ENCODE measurements at places on chromosomes 5 and 9.
A peak's percentile ranks its signal among the peaks of the same experiment; 100 is the strongest.

DNA sequence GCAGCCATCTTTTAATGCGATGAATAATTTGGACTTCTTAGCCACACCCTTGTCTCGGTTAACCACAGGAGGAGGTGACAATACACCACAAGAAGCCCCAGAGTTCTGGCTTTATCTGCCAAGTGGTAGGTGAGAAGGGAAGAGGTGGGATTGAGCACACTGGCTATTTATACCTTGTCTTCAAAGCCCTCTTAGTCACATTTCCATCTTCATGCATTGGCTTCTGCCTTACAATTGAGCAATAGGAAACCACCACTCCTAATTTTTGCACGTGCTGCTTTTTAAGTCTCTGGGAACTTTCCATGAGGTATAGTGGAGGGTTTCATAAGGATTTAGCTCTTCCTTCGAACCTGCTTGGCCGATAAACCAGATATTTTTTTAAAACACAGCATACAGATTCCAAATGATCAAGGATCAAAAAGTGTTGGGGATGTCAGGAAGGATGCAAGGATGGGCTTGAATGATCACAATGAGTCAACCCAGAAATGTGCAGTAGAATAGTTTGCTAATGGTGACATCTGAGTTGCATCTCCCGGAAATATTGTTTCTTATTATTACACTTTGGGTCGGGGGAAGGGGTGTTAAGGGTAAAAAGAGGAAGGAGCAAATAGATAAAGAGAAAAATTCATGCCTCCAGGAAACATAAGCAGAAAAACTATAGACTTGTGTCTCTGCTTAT is 25.5 kb downstream of the PLAC8L1 start:
- DNase-seq, result no peak

GRCh38 chr9:38018958-38019602 is 49.9 kb downstream of the SHB start:
- no peak for DNase-seq

GRCh38 chr5:158802941-158803341 is 296.8 kb downstream of the EBF1 start:
- DNase-seq, result no peak

- no peak for DNase-seq
These were observed 26.8 kb downstream of the FYB1 start for GRCh38 chr5:39192450-39193160.

GRCh38 chr5:55897905-55898304 is 46.7 kb downstream of the IL31RA start:
- DNase-seq, result no peak

DNA sequence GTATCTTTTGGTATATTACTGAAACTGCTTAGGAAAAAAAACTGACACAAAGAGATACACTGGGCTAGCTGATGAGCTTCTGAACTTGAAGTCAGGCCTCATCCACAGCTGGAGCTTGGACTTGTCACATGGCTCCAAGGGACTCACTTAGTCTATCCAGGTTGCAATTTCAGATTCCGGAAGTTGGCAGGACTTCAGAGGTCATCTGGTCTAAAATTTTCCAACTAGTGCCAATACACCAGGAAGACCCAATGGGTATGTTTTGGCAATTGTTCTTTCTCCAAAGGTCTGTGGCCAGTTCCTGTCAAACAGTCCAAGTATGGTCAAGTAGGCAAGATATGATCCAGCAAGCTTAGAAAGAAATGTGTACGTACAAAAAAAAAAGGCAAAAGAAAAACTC is 36.7 kb downstream of the MRPS27 start:
- no peak for DNase-seq

DNA sequence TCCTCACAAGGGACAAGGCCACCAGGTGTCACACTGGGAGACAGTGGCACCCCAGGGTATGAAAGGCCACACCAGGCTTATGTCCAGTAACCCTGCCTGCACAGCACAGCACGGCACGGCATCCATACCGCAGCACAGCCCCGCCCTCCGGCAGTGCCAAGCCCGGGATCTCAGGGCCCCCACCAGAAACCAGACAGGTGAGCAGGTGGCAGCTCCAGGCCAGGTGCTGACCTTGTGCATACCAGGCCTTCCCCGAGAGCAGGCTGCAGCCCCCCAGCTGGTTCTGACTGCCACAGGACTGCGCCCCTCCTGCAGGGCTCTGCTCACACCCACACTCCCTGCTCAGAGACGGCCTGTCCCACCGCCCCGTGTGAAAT is 56.5 kb downstream of the ADAMTS2 start:
- DNase-seq, result no peak

- DNase-seq, result no peak
These were observed 201.3 kb upstream of the CLINT1 start for GRCh38 chr5:158060212-158060611.

- peak; percentile 88 for DNase-seq
These were observed 26.9 kb downstream of the SRD5A1 start for GRCh38 chr5:6659941-6660684.

GRCh38 chr9:6896562-6896961 is 138.8 kb downstream of the KDM4C start:
- DNase-seq, result no peak
